Activated CD4-positive, alpha-beta memory T cell treated with anti-CD3 and anti-CD28 coated beads for 36 hours (primary cell): ENCODE measurements at places on chromosomes 16 and 17. TPM values are rescaled to one million over a fixed set of nuclear protein-coding genes. Genes with fewer than 3 reads are reported as not detected.

The BANP gene
- 29.6 TPM for total RNA-seq

DNA sequence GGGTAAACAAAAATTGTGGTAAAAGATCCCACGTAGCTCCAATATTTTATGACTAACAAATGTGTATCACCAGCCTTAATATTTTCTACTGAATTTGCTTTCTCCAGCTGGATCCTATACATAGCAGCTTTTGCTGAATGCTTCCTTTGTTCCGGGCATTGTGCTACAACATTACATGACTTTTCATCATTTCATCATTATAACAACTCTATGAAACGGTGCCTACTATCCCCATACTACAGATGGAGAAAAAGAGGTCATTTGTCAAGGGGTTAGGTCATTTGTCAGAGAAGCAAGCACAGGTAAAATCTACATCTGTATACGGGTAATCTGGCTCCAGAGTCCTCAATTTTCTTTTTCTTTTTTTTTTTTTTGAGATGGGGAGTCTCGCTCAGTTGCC lies 74.3 kb downstream of the KANSL1 start:
- no peaks in the 10 kb centered on the region for H3K27me3 ChIP-seq
- H3K4me1 ChIP-seq = peaks cover 75% of the 10 kb centered on the region
- DNase-seq = no peak
- no peak overlapping the region for H3K4me3 ChIP-seq
- H3K36me3 ChIP-seq = no peaks in the 10 kb centered on the region

DNA sequence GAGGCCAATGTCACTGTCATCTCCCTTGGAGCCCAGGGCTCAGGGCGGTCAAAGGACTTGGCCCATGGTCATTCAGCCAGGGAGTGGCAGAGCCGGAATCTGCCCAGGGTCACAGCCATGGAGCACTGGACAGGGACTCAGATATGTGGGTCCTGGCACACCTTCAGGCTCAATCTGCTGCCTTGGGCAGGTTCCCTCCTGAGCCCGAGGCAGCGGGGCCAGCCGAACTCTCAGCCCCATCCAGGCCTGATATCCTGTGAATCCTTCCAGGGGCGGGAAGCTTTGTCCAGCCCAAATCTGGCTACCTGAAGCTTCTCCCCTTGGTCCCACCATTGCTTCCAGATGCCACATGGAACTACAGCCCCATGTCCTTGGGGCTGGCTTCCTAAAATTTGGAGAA lies 12.2 kb upstream of the CDIPT start:
- peaks cover 16% of the 10 kb centered on the region for H3K4me1 ChIP-seq
- H3K36me3 ChIP-seq = no peaks in the 10 kb centered on the region
- H3K4me3 ChIP-seq = no peak overlapping the region

DNA sequence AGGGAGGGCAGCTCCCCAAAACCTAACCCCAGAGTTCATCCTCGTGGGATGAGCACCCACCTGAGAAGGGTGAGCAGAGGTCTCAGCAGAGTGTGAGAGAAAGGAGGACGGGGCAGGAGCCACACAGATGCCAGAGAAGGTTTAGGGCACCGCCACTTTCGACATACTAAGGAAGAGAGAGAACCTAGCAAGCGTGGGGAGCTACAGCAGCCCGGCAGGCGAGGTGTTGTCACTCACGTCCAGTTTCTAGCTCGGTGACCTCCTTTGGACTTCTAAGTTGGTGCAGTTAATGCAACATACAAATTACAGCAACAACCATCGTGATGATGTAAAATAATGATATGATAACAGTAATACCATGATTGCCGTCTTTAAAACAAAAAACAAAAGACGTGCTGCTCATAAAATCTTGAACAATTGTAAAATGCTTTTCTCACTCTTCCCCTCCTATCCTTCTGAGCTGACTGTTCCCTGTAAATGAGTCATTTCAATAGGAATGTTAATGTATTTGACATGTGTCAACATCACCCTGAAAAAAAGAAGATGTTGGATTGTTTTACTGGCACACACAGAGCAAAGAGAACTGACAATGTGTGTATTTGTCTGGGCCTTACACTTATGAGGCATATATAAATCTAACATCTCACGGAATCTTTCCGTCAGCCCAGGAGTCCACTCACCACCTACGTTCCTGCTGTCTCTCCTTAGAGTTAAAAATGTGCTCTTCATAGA lies 158.2 kb upstream of the MAF start:
- H3K36me3 ChIP-seq = peaks cover 1% of the 10 kb centered on the region
- peaks cover 37% of the 10 kb centered on the region for H3K4me1 ChIP-seq
- no peak overlapping the region for H3K4me3 ChIP-seq
- peaks cover 4% of the 10 kb centered on the region for H3K27me3 ChIP-seq
- no peak for DNase-seq

GRCh38 chr16:65201511-65201910 lies 79.6 kb upstream of the CDH11 start:
- H3K4me1 ChIP-seq = no peaks in the 10 kb centered on the region
- H3K27ac ChIP-seq = no peak overlapping the region
- no peak for DNase-seq
- H3K4me3 ChIP-seq = no peak overlapping the region
- H3K27me3 ChIP-seq = no peaks in the 10 kb centered on the region
- H3K36me3 ChIP-seq = no peaks in the 10 kb centered on the region

The SARM1 gene
- 18.3 TPM for total RNA-seq

DNA sequence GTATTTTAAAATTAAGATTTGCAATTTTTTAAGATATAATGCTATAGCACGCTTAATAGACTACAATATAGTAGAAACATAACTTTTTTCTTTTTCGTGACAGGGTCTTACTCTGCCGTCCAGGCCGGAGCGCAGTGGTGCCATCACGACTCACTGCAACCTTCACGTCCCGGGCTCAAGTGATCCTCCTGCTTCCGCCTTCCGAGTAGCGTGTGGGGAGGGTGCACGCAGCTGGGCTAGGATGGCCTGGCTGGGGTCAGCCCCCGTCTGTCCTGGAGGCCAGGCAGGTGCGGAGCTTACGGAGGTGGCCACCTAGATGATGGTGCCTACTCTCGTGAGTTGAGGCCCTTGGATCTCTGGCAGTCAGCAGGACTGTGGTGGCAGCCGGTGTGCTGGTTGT lies 50.1 kb downstream of the JPH3 start:
- H3K27ac ChIP-seq = no peak overlapping the region
- H3K27me3 ChIP-seq = no peaks in the 10 kb centered on the region
- no peak for DNase-seq
- no peaks in the 10 kb centered on the region for H3K4me1 ChIP-seq
- no peaks in the 10 kb centered on the region for H3K36me3 ChIP-seq

DNA sequence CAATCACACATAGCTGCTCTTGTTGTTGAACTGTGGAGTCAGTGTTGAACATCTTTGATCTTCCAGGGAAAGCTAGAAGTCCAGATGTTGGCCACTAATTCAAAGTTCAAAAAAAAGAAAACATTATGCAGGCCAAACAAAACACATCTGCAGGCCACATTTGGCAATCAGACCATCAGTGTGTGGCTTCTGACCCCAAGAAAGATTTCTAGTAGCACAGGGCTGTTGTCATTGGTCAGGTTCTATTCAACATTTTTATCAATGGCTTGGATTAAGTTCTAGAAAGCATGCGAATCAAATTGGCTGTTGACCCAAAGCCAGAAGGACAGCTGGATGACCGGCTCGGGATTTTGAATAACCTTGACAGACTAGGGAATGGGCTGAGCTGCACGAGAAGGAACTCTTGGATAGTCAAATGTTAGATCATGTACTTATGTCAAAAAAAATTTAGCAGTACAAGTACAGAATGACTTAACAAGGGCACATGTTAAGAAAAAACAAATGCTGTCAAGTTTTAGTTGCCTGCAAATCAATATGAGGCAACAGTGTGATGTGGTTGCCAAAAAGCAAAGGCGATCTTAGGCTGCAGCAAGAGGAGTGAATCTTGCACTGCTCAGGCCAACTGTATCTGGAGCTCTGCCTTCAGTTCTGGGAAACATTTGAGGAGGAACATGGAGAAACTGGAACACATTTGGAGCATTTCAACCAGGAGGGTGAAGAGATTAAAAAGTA lies 187.6 kb downstream of the RGS9 start:
- H3K27me3 ChIP-seq = no peaks in the 10 kb centered on the region
- H3K27ac ChIP-seq = no peak overlapping the region
- H3K4me1 ChIP-seq = no peaks in the 10 kb centered on the region
- H3K4me3 ChIP-seq = no peak overlapping the region

The IL17C gene
- not detected for total RNA-seq

The HS3ST3B1 gene
- total RNA-seq = 13.9 TPM

DNA sequence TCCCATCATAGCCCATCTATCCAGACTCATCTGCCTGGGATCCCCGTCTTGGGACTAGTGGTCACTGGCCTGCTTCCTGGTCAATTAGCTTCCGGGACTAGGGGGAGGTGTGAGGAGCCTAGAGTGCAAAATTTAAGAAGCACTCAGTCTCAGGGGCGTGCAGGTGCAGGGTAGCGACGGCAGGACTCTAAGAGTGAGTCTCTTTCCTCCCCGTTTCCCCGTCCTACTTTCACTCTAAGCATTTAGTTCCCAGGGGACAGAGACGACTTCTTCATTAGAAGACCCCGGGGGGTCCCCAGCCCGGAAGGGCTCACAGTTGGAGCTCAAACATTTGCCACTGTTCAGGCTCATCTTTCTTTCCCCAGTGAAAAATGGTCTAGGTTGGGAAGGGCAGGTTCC lies 677 bp upstream of the ZNHIT3 start:
- H3K27me3 ChIP-seq = peaks cover 14% of the 10 kb centered on the region
- H3K27ac ChIP-seq = peak overlapping the region; percentile 93
- no peak for DNase-seq
- peaks cover 13% of the 10 kb centered on the region for H3K36me3 ChIP-seq
- H3K4me1 ChIP-seq = peaks cover 42% of the 10 kb centered on the region
- peak overlapping the region; percentile 94 for H3K4me3 ChIP-seq

DNA sequence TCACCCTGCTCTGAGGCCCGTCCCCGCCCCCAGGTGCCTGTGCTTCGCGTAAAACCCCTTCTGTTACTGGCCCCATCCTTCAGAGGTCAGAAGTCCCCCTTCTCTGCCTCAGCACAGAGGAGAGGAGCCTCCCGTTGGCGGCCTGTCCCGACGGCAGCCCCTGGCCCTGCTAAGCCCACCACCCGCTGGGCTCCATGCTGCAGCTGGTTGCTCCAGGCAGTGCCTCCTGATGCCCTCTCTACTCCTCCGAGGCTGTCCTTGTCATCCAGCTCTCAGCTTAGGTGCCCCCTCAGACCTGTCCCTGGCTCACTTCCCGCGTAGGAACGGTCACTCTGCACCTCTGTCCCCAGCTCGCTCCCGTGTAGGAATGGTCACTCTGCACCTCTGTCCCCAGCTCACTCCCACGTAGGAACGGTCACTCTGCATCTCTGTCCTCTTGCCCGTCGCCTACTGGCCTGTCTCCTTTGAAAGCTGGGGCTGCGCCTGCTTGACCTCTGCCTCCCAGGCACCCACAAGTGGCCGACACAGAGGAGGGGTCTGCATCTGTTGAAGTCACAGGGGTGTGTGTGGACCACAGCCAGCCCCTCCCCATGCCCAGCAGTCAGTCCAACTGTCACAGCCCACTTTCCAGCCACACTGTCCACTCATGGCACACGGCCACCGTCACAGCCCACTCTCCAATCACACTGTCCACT lies 31.7 kb upstream of the ZC3H18 start:
- H3K27ac ChIP-seq = no peak overlapping the region
- no peak for DNase-seq
- peaks cover 12% of the 10 kb centered on the region for H3K36me3 ChIP-seq
- H3K4me1 ChIP-seq = peaks cover 2% of the 10 kb centered on the region
- H3K4me3 ChIP-seq = no peak overlapping the region

The C1QBP gene
- total RNA-seq = 342 TPM

GRCh38 chr16:78310196-78310595 lies 210.7 kb downstream of the WWOX start:
- H3K36me3 ChIP-seq = no peaks in the 10 kb centered on the region
- no peak overlapping the region for H3K4me3 ChIP-seq
- no peak overlapping the region for H3K27ac ChIP-seq
- DNase-seq = no peak
- H3K4me1 ChIP-seq = peaks cover 6% of the 10 kb centered on the region

DNA sequence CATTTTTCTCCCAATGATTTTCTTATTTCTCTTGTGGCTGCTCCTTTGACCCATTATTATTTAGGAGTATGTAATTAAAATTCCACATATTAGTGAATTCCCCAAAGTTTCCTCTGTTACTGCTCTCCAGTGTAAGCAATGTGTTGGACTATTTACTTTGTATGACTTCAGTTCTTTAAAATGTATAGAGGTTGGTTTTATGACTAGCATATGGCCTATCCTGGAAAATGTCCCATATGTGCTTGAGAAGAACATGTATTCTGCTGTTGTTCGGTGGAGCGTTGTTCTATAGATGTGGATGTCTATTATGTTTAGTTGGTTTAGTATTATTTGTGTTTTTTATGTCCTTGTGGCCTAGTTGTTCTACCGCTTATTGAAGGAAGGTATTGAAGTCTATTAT lies 6.0 kb upstream of the NT5M start:
- DNase-seq = no peak
- H3K4me1 ChIP-seq = peaks cover 16% of the 10 kb centered on the region
- no peaks in the 10 kb centered on the region for H3K36me3 ChIP-seq
- no peaks in the 10 kb centered on the region for H3K27me3 ChIP-seq
- H3K27ac ChIP-seq = no peak overlapping the region

DNA sequence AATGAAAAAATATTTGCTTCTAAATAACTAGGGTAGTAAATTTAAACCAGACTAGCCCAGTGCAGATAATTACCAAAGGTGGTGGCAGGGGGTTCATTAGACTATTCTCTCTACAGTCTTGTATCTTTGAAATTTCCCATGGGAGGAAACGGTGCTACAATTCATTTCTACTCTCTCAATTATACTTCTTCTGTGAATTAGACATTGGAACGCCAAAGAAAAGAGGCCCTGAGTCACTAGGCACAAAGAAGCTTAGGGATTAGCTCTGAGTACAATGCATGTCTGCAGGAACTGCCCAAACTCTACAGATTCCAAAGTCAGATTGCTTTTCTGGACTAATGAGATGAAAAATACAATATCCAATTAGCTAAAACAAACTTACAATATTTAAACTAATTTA lies 30.7 kb upstream of the ARL6IP1 start:
- H3K27me3 ChIP-seq = no peaks in the 10 kb centered on the region
- H3K4me3 ChIP-seq = no peak overlapping the region
- peaks cover 12% of the 10 kb centered on the region for H3K4me1 ChIP-seq
- no peak for DNase-seq
- H3K36me3 ChIP-seq = peaks cover 59% of the 10 kb centered on the region

- peaks cover 24% of the 10 kb centered on the region for H3K4me1 ChIP-seq
- no peak overlapping the region for H3K27ac ChIP-seq
- H3K4me3 ChIP-seq = no peak overlapping the region
- no peaks in the 10 kb centered on the region for H3K27me3 ChIP-seq
- peaks cover 26% of the 10 kb centered on the region for H3K36me3 ChIP-seq
Measured at GRCh38 chr17:75041656-75042280, 5.0 kb downstream of the ATP5PD start.

DNA sequence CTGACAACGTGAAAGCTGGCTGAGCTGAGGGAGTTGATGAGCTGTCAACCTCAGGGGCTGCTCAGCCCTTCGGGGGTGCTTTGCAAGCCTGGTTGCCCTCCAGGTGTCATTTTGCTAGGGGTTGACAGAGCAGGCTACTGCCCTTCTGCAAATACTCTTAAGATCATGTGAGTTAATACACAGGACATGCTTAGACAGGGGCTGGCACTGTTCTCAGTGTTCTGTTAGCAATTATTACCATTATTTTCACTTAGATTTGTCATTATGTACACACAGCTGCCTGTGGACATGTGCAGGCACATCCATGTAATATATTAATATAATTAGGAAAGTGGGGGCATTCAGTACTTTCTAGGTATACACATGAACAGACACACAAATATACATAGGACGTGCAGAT lies 554.3 kb upstream of the HSBP1 start:
- peaks cover 1% of the 10 kb centered on the region for H3K27me3 ChIP-seq
- H3K4me3 ChIP-seq = no peak overlapping the region
- H3K27ac ChIP-seq = no peak overlapping the region
- no peak for DNase-seq
- no peaks in the 10 kb centered on the region for H3K36me3 ChIP-seq
- H3K4me1 ChIP-seq = no peaks in the 10 kb centered on the region

The ARHGDIG gene
- not detected for total RNA-seq

The AOC2 gene
- total RNA-seq = 2.0 TPM
